ENCODE measurements at places on chromosomes 12 and 14. TPM values are rescaled to one million over a fixed set of nuclear protein-coding genes. Genes with fewer than 3 reads are reported as not detected.
A peak's percentile ranks its signal among the peaks of the same experiment; 100 is the strongest.

The HCAR2 gene
- total RNA-seq: 0.56 TPM

The STRN3 gene
- total RNA-seq: 41.1 TPM

The GCH1 gene
- 30.8 TPM for total RNA-seq

The OAS1 gene
- total RNA-seq: 98.2 TPM

The ASCL1 gene
- 0.17 TPM for total RNA-seq

The FGF23 gene
- not detected for total RNA-seq

The FOXM1 gene
- total RNA-seq: 18.4 TPM

The NFATC4 gene
- 24.0 TPM for total RNA-seq

The SELPLG gene
- 4.4 TPM for total RNA-seq

- H3K4me1 ChIP-seq: no peaks in the 10 kb centered on the region
- peak overlapping the region; percentile 74 for H3K4me3 ChIP-seq
- H3K36me3 ChIP-seq: no peaks in the 10 kb centered on the region
- H3K27ac ChIP-seq: peak overlapping the region; percentile 90
- H3K27me3 ChIP-seq: no peaks in the 10 kb centered on the region
These were observed 1.1 kb downstream of the MIS18BP1 start for GRCh38 chr14:45251912-45252311.

GRCh38 chr12:111413442-111414086, 7.8 kb downstream of the SH2B3 start:
- H3K27ac ChIP-seq: no peak overlapping the region
- H3K4me1 ChIP-seq: peaks cover 19% of the 10 kb centered on the region
- no peak overlapping the region for H3K4me3 ChIP-seq
- DNase-seq: no peak
- no peaks in the 10 kb centered on the region for H3K27me3 ChIP-seq

GRCh38 chr12:92717202-92717601, 14.4 kb downstream of the PLEKHG7 start:
- no peak overlapping the region for H3K27ac ChIP-seq
- no peaks in the 10 kb centered on the region for H3K27me3 ChIP-seq
- no peak overlapping the region for H3K4me3 ChIP-seq
- no peaks in the 10 kb centered on the region for H3K4me1 ChIP-seq
- no peak for DNase-seq
- no peaks in the 10 kb centered on the region for H3K36me3 ChIP-seq

DNA sequence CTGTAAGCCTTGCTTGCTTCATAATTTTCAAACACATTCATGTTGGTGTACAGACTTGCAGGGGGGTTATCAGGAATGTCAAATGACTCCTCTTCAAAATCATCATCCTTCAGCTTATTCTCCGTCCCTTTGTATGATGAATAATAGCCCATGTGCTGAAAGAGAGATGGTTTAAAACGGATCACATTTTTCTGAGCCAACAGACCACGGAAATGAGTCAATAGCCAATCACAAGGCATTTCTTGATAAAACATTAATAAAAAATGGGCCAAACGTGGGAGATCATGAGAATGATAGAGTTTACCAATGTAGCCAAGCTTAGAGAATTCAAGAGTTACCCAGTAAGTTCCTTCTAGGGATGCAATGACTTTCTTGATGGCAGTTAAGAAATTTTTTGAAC, 105.5 kb downstream of the NTS start:
- no peaks in the 10 kb centered on the region for H3K4me1 ChIP-seq
- no peak overlapping the region for H3K4me3 ChIP-seq
- no peak overlapping the region for H3K27ac ChIP-seq
- H3K36me3 ChIP-seq: no peaks in the 10 kb centered on the region
- DNase-seq: no peak

DNA sequence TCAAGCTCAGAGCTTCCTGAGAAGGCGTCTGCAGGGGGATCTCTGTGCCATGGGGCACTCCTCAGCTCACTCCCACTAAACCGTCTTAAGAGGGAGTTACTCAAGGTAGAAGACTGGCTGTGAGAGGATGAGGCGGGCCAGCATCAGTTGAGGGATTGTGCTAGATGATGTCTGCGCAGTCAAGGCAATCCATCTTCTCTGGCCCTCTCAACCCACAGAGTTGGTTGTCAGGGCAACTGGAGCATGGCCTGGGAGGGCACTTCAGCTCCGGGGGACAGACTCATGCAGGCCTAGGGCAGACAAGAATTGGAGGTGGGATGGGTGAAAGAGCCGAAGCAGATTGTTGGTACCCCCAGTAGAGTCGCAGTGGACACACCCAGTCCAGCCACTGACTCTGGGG, 9.0 kb downstream of the GSTZ1 start:
- no peak overlapping the region for H3K4me3 ChIP-seq
- H3K36me3 ChIP-seq: no peaks in the 10 kb centered on the region
- H3K27me3 ChIP-seq: no peaks in the 10 kb centered on the region
- H3K4me1 ChIP-seq: no peaks in the 10 kb centered on the region
- no peak overlapping the region for H3K27ac ChIP-seq

DNA sequence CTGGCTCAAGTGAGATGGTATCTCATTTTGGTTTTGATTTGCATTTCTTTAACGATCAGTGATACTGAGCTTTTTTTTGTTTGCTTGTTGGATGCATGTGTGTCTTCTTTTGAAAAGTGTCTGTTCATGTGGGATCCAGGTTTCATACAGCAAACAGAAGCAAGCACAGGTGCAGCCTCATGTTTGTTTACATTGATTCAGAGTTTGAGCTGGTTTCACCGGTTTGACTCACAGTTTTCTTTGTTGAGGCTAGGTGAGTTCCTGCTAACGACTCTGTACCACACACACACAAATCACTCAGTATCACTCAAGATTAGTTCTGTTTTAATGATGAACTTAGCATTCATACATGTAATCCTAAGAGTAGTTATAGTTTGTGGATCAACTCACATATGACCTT, 3.7 kb downstream of the OR10G2 start:
- no peaks in the 10 kb centered on the region for H3K36me3 ChIP-seq
- DNase-seq: no peak
- H3K4me1 ChIP-seq: no peaks in the 10 kb centered on the region

GRCh38 chr14:36997843-36998242, 174.6 kb downstream of the SLC25A21 start:
- H3K27me3 ChIP-seq: no peaks in the 10 kb centered on the region
- no peak overlapping the region for H3K27ac ChIP-seq
- no peak overlapping the region for H3K4me3 ChIP-seq

DNA sequence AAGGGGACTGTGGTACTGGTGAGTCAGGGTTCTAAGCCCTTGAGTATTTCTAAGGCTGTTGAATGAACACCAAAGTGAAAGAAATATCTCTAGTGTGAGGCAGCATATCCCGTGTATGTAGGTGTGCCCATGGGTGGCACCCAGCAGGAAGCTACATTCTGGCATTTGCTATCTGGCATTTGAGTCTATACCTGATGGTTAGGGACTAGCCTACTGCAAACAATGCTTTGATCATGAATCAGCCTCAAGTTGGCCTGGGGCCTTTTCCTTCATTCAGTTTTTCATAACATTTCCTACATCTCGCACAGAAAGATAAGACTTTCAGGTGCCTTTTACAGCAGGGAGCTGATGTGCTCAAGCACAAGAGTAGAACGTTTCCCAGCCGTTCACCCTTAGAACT, 85.7 kb upstream of the E2F7 start:
- no peak for DNase-seq
- no peaks in the 10 kb centered on the region for H3K4me1 ChIP-seq
- no peaks in the 10 kb centered on the region for H3K36me3 ChIP-seq
- H3K27ac ChIP-seq: no peak overlapping the region
- H3K4me3 ChIP-seq: no peak overlapping the region

DNA sequence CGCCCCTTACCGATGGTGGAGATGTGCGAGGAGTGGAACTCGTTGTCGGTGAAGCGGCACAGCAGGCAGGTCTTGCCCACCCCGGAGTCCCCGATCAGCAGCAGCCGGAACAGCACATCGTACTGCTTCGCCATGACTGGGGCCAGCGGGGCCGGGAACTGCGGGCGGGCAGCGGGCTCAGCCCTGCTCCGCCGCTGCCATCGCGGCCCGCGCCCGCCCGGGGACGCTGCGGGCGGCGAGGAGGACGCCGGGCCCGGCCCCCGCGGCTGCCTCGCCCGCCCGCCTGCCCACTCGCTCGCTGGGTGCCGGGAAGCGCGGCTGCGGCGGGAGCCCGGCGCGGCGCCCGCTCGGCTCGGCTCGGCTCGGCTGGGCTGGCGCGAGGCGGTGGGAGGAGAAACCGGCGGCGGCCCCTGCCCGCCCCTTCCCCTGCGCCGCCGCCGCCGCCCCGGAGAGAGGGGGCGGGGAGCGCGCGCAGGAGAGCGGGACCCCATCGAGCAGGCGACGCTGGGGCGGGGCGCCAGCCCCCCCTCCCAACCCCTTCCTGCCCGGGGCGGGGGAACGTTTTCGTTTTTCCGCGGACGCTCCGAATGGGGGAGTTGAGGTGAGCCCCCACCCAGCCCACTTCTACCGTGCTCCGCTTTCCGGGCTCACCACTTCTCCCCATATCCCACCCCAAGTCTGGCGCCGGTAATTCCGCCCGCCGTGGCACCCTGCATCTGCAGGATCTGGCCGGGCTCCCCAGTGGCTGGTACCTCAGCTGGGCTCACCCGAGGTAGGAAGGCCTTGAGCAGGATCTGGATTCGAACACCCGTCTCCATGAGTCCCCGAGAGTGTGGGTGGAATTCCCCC, at the start of gene RAB15:
TSS of gene RAB15 (minus strand) at position 394 of the 849 bp plus-strand sequence. CDS start at position 134, 260 bp downstream.
- H3K4me1 ChIP-seq: no peaks in the 10 kb centered on the region
- no peaks in the 10 kb centered on the region for H3K27me3 ChIP-seq
- H3K4me3 ChIP-seq: peak within 1 kb of the TSS; percentile 72

GRCh38 chr12:96233168-96233567, 39.0 kb downstream of the ELK3 start:
- no peak overlapping the region for H3K4me3 ChIP-seq
- no peaks in the 10 kb centered on the region for H3K27me3 ChIP-seq
- no peak overlapping the region for H3K27ac ChIP-seq
- no peak for DNase-seq
- no peaks in the 10 kb centered on the region for H3K4me1 ChIP-seq

GRCh38 chr12:6049992-6050391, 74.5 kb downstream of the VWF start:
- H3K27me3 ChIP-seq: no peaks in the 10 kb centered on the region
- DNase-seq: no peak
- no peak overlapping the region for H3K4me3 ChIP-seq
- no peak overlapping the region for H3K27ac ChIP-seq
- H3K4me1 ChIP-seq: no peaks in the 10 kb centered on the region
- no peaks in the 10 kb centered on the region for H3K36me3 ChIP-seq

DNA sequence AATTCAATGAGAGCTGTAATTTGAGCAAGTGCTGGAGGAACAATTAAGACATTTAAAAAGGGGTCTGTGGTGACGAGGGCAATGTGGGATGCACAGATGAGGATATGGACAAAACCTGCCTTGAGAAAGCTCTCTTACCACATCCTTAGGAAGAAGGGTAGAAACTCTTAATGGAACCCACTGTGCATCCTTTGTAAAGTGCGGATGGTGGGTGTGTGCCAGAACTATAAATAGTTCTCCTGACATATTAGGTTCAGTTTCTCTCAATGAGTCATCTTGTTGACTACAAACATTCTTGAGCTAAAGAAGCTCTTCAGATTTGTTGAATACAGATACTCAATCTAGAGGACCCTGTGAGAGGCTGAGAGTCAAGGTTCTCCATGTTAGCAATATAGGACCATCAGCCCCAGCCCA, 106.1 kb upstream of the ANO4 start:
- H3K36me3 ChIP-seq: no peaks in the 10 kb centered on the region
- H3K27ac ChIP-seq: no peak overlapping the region

DNA sequence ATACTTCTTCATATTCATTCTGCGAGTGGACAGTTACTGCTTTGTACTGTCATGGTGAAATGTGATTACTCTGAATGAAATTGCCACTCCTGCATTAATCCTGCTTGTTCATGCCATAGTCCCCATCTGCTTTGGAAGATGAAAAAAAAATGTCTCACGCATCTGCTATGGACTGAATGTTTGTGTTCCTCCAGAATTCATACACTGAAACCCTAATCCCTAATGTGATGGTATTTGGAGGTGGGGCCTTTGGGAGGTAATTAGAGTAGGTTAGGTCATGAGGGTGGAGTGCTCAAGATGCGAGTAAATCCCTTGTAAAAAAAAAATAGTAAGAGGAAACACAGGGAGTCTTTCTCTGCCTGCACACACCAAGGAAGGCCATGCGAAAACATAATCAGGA, 427.2 kb downstream of the TMTC2 start:
- H3K36me3 ChIP-seq: no peaks in the 10 kb centered on the region
- no peak for DNase-seq
- H3K4me3 ChIP-seq: no peak overlapping the region
- H3K27ac ChIP-seq: no peak overlapping the region

DNA sequence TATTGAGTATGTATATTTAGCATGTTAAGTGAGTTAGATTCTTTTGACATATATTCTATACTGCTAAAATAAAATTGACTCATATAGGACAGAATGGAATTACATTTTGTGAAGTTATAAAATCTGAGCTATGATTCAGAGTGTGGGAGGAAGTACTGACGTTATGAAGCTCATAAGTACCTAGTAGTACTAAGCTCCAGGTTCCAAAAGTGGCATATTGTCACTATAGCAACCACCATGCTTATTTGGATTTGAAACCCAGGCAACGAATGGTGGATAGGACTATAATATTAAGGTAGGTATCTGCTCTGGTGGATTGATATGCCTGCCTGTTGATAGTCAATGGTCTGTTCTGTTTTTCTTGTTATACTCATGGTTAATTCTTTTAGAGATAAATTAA, 2.2 kb upstream of the FBXO33 start:
- no peak for DNase-seq
- no peak overlapping the region for H3K27ac ChIP-seq
- no peaks in the 10 kb centered on the region for H3K36me3 ChIP-seq
- H3K27me3 ChIP-seq: no peaks in the 10 kb centered on the region
- no peak overlapping the region for H3K4me3 ChIP-seq

DNA sequence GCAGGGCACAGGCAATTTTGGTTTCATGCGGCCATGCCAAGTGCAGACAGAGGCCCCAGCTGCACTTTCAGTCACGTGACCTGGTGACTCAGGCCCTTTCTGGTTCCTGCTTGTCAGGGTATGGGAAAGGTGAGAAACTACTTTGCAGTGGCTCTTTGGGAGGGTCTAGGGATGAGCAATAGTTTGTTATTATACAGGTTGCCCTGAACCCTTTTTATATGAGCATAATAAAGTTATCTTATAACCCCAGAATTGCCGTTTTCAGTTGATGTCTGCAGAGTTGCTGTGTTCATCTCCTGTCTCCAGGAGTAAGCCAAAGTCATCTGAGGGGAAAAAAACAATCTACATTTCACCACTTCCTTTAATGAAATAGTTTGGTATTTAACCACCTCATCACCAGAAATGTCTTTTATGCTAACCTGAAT, 30.9 kb upstream of the EMP1 start:
- H3K27me3 ChIP-seq: no peaks in the 10 kb centered on the region
- H3K4me1 ChIP-seq: no peaks in the 10 kb centered on the region
- no peaks in the 10 kb centered on the region for H3K36me3 ChIP-seq

DNA sequence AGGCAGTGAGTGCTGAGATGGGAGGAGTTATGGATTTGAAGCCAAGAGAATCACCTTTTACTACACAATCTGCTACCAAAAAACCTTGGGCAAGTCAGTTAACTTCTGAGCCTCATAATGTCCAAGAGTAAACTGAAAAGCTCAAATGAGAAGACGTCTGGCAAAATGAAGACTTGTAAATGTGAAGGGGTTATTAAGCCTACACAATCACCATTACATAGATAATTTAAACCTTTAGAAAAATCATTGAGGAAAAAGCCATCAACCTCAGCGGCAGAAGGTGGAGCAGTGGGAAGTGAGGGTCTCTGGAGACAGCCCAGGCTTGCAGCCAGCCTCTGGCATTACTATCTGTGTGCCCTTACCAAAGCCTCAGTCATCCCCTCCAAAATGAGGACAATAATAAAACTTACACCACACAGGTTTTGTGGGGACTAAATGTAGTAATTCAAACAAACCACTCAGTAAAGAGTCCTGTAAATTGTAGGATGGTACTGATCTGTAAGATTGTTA, 50.5 kb upstream of the CCDC175 start:
- no peak overlapping the region for H3K27ac ChIP-seq
- no peaks in the 10 kb centered on the region for H3K4me1 ChIP-seq
- no peak overlapping the region for H3K4me3 ChIP-seq

GRCh38 chr12:83158613-83159207, 472.0 kb downstream of the TMTC2 start:
- H3K4me1 ChIP-seq: no peaks in the 10 kb centered on the region
- H3K27me3 ChIP-seq: no peaks in the 10 kb centered on the region
